ENCODE measurements at places on chromosomes 2 and 18.

DNA sequence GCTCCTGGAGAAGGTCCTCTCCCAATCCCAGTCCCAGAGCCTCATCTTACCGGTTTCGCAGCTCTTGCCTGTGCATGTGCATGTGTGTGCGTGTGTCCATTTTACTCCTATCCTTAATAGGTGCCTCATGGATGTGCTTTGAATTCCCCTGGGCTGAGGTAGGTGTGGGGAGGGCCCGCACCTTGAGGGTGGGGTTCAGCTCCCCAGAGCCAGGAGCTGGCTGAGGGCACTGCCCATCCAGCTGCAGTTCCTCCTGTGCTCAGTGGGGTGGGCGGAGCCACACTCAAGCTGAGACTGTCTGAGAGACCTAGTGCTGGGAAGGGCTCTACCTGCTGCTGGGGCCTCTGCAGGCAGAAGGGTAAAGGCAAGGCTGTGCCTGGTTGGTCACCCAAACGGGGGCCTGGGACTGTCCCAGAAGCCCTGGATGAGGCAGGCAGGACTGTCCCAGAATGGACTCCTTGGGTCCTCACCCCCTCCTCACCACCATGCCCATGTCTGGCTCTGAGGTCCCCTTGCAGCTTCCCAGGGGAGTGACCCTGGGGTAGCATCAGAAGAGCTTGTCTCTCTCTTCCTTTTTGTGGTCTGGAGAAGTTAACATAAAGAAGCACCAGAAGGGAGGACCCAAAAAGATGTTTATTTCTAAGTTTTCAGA, 8.9 kb downstream of the GDF7 start:
- no peak for DNase-seq

- DNase-seq = no peak
Measured at GRCh38 chr2:58476556-58476955, 235.4 kb upstream of the FANCL start.

DNA sequence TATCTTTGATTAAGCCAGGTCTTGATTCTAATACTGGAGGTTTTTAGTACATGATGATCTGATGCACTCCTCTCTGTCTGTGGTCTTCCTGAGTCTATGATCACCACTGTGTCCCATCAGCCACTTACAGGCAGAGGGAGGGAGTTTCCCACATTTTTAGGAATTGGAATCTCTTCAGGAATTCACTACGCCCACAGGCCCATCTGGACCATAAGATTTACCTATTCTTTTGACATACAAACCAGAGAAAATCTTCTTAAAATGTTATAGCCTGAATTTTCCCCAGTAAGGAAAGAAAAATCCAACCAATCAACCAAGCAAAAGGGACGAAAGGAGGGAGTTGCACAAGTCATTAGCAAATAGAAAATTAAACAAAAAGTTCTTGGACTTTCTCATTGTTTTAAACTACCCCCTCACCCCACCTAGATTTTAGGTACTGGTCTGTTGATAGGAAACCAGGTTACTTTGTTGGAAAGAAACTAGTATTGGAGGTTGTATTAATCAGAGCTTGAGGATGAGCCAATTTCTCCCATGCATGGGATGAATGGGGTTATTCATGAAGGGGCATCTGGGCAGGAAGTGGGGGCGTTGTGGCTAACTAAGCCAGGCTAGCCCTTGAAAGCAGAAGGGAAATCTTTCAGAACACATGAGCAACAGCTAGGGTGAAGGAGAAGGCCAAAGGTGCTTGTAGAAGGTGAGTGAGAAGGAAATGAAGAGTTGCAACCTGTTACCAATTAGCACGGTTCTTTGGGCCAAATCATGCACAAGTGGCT, 328.2 kb upstream of the MEX3C start:
- no peak for DNase-seq

DNA sequence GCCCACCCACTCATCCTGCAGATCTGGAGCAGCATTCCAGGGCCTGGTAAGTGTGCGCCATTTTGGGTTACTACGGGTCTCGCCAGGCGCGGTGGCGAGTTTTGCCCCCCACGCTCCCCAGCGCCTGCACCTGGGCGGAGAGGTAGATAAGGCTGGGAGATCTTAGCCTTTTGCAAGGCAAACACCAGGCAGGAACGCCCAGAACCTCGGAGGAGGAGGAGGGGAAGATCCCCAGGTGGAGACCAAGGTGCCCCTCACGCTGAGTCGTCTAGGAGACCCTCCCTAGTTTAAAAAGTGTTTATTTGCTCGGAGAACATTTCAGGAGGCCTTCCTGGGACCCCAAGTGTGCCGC, 365 bp upstream of the RAMP1 start:
- no peak for DNase-seq

DNA sequence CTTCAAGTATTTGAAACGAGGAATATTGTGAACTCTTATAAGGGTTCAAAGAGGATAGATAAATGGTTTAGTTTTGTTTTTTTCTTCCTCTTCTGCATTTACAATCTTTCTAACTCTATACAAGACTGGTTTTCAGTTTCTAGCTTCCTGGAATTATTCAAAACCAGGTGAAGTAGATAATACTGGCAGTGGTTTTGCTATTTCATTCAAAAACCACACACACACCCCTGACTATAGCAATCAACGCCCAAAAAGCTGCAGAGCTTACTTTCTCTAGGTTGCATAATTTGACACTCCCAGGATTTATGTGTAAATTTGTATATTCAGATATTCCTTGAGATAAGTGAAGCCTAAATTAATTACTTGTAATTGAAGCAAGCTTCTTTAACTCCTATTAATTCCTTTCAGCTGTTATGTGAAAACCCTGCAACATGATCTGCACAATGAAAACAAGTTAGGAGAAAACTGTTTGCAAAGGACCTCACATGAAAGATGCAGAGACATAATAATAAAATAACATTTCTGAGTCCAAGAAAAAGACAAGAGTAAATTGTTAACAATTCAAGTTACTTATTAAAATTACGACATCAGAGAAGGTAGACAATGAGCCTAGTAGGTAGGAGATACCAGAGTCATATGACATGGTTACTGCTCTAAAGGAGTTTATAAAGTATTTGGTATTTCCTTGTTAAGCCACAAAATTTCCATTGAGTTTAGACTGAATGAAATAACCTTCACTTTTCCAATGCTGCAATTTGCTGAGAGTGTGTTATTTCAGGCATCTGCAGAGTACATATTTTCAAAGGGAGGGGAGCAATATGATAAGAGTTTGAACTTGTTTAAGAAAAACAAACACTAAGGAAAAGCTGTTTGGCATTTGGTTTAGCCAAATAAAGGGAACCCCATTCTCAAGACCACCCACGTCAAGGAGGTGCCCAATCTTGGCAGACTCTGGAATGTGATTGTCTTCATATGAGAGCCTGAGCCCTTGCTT, 1.6 kb upstream of the NFE2L2 start:
- DNase-seq = no peak

GRCh38 chr2:199258291-199258690, 199.4 kb downstream of the SATB2 start:
- DNase-seq = no peak

DNA sequence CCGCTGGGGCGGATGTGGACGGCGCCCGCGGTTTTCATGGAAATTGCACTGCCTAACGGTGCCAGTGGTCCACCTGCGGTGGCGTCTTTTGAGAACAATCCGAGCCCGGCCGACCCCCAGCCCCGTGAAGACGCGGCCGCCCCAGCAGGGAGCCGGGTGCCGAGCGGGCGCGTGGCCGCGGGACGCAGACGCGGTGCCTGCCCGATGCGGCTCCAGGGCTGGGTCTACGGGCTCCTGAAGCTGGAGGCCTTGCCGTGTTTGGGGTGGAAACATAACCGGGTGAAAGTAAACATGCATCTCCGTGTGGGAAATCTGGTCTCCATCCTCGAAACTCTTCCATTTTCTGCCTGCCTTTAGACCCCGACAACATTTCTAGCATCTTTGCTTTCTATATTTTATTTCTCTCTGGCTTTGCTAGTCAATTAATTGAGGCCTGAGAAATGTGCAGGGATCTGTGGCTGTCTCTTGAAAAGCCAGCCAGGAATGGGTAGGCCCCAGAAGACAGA, 572 bp downstream of the INPP4A start:
- DNase-seq = no peak

DNA sequence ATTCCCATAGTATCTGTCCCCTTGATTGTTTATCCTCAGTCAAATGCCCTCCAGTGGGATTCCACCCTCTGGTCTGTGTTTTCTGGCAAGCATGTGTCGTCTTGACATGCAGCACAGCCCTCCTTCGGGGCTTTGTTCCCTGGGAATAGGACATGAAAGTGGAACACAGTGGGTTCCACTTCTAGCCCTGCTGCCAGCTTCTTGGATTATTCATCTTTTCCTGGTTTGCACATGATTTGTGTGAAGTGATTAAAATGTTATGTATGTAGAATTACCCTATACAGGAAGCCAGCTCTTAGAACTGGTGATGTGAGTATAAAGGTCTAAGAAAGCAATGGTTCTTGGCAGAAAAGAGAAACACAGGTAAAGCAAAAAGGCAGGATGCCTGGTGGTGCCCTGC, 142.3 kb downstream of the TANC1 start:
- DNase-seq = no peak

- no peak for DNase-seq
Measured at GRCh38 chr2:216287251-216287650, 85.0 kb downstream of the MARCHF4 start.

- no peak for DNase-seq
Measured at GRCh38 chr2:55901941-55902340, 21.6 kb downstream of the EFEMP1 start.

- no peak for DNase-seq
Measured at GRCh38 chr18:62935994-62936393, 220.7 kb downstream of the PHLPP1 start.

- no peak for DNase-seq
Measured at GRCh38 chr2:98458207-98458606, 13.5 kb downstream of the INPP4A start.

DNA sequence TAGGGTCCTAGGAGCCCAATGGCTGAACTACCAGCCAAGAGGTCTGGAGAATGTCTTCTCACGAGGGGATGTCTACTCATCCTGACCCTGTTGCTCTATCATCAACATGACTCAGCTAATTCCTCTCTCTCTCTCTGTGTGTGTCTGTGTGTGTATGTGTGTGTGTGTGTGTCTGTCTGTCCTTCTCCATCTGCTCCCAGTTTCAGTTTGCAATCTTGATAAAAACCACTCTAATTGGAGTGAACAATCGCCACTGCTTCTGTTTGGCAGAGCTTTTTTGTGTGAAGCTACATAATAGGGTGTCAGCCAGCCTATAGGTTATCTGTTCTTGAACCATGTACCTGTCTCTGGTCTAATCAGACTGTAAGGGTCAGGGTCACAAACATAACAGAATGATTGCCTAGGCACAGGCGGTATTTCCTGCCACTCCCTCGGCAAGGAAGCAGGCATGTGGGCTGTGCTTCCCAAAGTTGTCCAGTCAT, 219.8 kb downstream of the SH3BP4 start:
- no peak for DNase-seq

GRCh38 chr2:25255745-25256487, 85.8 kb downstream of the DNMT3A start:
- no peak for DNase-seq

DNA sequence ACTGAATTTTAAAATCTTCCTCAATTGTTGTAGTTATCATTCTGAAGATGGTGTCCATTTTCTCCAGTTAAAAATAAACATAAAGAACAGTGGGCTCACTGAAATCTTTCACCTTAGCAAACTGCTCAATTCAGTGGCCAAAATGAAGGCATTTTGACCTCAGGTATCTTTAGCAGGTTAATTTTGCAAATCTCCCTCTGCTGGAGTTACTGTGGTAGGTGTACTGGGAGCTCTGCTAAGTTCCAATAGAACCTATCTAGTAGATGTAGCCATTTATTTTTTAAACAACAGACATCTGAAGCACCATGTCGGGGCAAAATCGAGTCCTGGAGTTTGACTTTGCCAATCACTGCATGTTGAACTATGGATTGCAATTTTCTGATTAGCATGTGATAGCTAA, 177.1 kb downstream of the IRS1 start:
- DNase-seq = no peak

- DNase-seq = no peak
Measured at GRCh38 chr18:12295389-12296086, 12.5 kb upstream of the TUBB6 start.

DNA sequence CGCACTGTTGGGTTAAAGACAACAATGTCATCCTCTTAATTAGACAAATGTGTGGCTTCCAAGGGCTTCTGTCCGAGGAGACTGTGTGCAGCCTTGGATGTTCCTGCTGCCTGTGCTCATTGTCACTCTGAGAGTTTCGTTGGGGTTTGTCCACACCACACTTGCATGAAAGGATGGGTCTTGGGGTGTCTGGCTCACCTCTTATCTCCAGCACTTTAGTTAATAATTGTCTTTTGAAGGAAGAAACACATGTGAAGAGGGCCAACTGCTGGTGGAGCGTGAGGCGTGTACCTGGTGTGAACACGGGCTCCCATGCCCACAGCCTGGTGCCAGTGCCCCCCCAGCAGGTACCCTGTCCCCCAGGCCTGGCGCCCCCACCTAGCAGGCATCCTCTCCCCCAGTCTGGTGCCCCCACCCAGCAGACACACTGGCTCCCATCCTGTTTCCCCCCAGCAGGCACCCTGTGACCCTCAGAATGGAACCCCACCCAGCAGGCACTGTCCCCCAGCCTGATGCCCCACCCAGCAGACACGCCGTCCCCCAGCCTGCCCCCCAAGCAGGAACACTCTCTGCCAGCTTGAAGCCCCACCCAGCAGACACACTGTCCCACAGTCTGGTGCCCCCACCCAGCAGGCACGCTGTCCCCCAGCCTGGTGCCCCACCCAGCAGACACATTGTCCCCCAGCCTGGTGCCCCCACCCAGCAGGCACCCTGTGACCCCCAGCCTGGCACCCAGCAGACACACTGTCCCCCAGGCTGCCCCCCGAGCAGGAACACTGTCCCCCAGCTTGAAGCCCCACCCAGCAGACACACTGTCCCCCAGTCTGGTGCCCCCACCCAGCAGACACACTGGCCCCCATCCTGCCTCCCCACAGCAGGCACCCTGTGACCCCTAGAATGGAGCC, 96.3 kb upstream of the TMEM18 start:
- no peak for DNase-seq

DNA sequence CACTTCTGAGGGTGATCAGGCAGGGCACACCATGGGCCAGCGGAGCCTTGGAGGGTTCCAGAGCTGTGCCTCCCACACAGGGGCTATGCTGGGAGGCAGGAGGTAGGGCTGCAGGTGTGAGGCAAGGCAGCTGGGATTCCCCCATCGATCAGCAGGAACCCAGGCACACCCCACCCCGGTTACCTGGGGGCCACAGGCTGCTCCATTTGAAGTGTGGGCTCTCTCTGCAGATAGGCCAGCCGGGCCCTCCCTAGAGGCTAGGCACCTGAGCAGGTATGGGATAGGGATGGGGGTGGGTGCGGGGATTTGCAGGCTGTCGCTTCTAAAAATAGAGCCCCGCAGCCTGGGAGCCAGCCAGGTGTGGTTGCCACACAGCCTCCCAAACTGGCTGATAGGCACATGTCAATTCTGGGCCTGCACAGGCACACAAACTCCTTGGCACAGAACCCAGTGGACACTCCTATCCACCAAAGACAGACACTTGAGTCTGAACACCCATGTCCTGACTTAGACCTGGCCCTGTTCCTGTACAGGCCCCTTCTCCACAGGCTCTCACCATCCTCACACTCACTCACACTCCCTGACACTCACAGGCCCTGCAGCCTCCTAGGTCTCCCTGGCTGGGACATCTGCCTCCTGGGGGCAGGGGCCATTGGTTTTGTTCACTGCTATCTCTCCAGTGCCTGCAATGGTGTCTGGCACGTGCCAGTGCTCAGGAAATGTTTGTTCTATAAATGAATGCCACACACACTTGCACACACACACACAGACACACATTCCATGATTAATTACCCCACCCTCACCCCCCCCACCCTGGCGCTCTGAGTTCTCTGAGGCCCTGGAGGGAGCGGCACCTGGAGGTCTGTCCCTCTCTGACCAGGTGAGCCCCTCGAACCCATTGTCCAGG, 73.4 kb downstream of the ZFP36L2 start:
- DNase-seq = no peak
